Epithelial cell of proximal tubule (primary cell): ENCODE measurements at places on chromosomes 5 and 9. TPM values are rescaled to one million over a fixed set of nuclear protein-coding genes. Genes with fewer than 3 reads are reported as not detected.

Gene ARHGEF28
- 58.2 and 72.1 TPM in 2 replicates for total RNA-seq

Gene MAMDC2
- 5.5 and 6.6 TPM in 2 replicates for total RNA-seq

Gene TMEM174
- not detected in 2 replicates for total RNA-seq

Gene TAF11L10
- not detected in 2 replicates for total RNA-seq

Gene ADAMTS13
- total RNA-seq, result 0.22 and 0.75 TPM in 2 replicates

Gene SLC6A3
- not detected in 2 replicates for total RNA-seq

DNA sequence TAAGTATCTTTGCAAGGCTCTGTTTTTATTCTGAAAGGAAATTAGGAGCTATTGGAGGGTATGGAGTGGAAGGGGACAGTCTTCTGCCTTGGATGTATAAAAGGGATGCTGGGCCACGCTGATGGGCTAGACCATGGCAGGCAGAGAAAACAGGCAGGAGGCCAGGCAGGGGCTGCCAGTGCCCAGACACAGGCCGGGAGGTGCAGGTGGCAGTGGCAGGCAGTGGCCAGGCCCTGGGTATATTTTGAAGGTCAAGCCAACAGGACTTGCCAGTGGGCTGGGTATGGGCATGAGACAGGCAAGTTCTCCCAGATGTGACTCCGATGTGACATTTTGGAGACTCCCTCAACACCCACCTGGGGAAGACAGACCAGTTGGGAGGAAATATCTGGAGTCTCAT is 131.9 kb downstream of the KCNIP1 start:
- DNase-seq, result no peak

DNA sequence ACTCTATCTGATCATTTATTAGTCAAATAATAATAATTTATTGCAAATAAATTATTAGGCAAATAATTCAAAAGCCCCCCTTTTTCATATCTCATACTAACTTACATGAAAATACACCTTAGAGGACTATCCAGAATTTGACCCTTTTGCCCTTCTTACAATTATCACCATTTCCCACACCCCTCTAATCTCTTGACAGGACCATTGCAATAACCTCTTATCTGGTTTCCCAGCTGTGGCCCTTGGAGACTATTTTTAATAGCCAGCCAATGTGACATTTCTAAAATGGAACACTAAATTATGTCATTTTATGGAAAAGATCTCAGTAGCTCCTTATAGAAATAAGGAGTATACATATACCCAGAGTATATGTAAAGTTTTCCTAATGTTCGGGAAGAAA is 588.4 kb upstream of the COX7C start:
- no peak for DNase-seq

DNA sequence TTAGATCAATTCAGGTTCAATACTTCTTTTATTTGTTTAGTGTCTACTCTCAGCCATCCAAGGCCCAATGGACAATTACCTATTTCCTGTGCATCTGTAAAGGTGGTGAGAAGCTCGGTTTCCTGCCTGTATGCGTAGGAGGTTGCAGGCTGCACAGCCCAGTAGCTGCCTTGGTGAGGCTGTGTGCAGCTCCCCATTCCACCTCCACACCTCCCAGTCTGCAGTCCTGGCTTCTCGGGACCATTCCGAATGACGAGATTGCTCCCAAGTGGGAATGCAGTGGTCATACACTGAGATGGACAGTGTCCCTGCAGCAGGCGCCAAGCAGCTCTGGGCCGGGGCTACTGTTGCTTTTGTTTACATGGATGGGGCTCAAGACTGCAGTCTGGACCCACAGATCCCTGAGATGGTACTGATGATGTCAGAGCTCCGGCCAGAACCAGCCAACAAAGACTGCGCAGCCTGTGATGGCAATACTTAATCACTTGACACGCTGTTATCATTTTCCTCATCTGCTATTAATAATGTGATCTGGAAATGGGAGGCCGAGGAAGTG is 206.1 kb upstream of the IRX1 start:
- no peak for DNase-seq

- DNase-seq, result no peak
Observed at GRCh38 chr9:72156586-72156985, 7.3 kb downstream of the GDA start.

DNA sequence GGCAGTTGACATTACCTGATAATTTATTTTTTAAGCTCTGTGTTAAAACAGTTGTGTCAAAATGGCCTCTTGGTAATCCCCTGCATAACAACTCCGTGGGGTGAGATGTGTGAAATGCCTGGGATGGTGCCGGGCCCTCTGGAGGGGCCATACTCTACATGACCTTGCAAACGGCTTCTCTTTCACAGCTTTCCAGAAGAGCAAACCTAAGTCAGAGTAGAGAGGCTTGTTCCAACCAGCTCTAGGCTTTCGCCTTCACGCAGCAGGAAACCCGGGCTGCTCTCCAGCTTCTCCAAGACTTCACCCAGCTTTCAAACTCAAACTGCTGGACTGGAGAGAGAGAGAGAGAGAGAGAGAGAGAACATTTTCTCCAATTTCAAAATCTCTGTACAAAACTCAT is 120.1 kb downstream of the SNX18 start:
- no peak for DNase-seq

DNA sequence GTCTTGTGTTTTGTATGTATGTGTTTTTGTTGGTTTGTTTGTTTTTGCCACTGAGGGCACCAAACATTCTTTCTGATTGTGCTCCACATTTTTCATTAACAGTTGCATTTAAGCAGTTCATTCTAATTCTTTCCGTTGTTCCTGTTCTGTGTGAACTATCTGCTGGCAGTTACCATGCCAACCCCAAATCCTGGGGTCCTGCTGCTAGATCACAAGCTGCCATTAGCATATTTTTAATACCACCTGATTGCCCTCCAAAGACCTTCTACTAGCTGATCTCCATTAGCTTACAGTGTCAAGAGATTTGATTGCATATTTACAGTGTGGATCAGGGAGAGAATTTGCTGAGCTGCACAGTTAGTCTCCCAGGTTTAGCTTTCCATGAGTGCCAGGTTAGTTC is 40.6 kb upstream of the STARD4 start:
- no peak for DNase-seq

DNA sequence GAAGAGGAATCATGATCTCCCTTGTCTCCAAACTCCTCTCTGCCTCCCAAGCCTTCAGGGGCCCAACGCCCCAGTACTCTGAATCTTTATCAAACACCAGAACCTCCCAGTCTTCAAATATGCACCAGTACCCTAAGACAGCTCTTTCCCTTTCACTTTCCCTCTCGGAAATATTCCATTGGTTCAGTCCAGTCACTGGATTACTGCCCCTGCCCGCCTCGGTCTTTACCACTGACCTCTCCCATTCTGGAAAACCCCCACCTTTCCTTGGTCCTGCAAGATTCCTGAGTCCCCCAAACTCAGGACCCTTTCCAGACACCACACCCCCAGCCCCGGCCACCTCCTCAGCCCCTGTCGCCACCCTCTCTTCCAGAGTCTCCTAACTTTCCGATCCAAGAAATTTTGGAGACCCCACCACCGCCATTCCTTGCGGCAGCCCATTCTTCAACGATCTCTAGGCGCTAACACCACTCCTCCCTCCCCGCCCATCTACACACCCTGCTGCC is 674 bp downstream of the C5orf15 start:
- DNase-seq, result no peak

DNA sequence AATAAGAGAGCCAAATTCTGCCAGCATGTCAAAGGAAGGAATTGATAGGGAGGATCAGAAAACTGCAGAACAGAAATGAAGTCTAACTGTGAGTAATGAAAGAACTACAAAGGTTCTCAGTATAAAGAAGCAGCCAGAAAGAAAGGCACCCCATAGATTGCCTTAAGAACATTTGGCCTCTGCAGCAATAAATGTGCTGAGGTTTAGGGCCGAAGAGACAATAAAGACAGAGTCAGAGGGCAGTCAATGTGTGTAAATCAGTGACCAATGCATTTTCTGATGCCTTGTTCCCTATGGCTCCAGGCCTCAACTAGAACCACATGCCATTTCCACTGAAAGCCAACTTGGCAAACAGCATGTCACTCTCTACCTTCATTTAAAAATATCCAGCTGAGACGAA is 281.0 kb downstream of the HINT1 start:
- no peak for DNase-seq

GRCh38 chr5:125552486-125552885 is 806.0 kb upstream of the ZNF608 start:
- no peak for DNase-seq

- DNase-seq, result no peak
Observed at GRCh38 chr9:77432053-77432452, 216.1 kb downstream of the GNA14 start.

DNA sequence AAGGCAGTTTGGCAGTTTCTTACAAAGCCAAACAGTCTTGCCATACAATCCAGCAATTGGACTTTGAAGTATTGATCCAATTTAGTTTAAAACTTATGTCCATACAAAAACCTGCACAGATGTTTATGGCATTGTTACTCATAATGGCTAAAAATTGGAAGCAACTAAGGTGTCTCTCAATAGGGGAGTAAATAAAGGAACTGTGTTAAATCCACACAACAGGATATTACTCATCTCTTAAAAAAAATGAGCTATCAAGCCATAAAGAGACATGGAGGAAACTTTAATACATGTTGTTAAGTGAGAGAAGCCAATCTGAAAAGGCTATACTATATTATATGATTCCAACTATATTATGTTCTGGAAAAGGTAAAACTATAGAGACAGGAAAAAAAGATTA is 313.6 kb upstream of the CD180 start:
- DNase-seq, result no peak

GRCh38 chr5:130995254-130995515 is 169.9 kb downstream of the HINT1 start:
- no peak for DNase-seq
